ENCODE measurements at places on chromosomes 4 and X.

- DNase-seq, result no peak
These were observed 343.7 kb downstream of the MID1IP1 start for GRCh38 chrX:39144956-39145355.

- no peak for DNase-seq
These were observed 685 bp upstream of the TNIP2 start for GRCh38 chr4:2756691-2757350.

- no peak for DNase-seq
These were observed 72.2 kb upstream of the ATP6AP2 start for GRCh38 chrX:40508560-40508959.

DNA sequence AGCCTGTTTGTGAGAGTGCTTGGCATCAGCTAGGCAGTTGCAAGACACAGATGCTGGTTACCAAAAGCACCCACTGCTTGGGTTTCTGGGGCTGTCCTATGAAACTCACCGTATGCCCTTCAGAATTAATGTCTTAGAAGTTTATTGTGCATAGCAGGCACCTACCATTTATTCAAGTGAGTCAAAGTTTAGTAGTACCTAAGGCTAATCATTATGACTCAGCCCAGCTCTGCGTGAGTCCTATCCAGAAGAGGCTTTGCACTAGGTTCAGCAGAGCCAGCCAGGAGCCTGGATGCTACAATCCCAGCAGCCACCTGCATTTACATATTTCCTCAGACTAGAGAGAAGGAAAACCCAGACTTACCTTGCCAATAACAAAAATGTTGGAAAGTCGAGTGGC lies 4.2 kb downstream of the RPS4X start:
- no peak for DNase-seq

DNA sequence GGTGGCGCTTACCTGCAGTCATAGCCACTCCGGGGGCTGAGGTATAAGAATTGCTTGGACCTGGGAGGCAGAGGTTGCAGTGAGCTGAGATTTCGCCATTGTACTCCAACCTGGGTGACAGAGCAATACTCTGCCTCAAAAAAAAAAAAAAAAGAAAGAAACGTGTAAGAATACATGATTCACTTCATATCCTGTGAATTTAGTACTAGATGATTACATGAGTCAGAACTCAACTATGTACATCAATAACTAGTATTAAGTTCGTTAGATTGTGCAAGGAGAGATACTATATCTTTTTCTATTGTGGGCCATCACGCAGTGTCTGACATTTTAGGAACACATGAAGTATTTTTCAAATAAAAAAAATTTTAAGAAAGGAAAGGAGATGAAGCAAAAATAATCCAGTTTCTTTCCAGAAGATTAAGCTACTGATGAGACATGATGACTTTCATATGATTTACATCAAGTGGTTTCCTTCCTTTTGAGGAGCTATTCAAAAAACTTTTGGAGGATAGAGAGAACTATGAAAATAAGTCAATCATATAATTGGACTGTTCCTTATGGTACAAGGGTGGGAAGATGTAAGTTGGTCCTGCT lies 64.7 kb upstream of the EXOC1L start:
- no peak for DNase-seq

DNA sequence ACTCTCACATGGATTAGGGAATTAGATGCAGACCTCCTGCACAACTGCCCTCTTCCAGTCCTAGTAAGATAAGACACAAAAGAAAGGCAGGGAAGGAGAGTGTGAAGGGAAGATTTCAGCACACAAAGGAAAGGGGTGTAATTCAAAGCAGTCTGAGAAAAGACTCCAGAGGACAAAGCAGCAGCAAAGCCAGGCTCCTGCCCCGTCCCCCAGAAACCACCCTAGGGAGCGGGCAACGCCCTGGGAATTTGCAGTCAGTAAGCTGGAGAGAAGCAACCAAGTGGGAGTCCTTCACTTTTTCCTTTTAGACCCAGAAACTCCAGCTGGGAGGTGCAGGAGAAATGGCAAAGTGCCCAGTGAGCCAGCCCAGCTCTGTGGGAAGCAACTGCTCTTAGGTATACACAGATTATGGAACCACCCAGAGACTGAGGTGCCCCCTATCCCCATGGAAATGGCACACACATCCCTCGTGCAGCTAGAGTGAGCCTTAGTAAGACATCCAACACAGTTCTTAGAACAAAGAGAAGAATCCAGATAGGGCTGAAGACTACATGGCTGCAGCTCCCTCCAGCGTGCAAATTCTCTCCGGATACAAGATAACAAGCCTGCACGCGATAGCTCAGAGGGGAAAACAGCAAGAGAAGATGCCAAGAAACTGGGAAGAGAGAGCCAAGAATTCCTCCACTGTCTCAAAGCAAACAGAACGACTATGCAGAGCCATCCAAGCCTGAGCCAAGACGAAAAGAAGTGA lies 26.5 kb upstream of the IRAK1 start:
- no peak for DNase-seq

DNA sequence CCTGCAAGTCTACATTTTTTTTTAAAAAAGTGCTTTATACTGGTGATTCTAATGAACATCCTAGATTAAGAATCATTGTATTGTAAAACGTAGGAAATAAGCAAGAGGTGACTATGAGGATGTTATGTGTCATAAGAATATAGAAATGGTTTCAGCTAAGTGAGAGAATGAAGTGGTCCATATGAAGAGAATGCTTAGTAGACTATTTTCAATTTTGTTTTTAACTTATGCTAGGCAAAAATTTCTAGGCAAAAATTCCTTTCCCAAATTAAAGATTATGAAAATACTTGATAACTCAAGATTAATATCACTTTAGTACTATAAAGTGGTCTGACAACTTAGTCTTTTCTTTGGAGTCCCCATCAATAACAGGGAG lies 825 bp downstream of the DYNLT3 start:
- DNase-seq, result no peak

DNA sequence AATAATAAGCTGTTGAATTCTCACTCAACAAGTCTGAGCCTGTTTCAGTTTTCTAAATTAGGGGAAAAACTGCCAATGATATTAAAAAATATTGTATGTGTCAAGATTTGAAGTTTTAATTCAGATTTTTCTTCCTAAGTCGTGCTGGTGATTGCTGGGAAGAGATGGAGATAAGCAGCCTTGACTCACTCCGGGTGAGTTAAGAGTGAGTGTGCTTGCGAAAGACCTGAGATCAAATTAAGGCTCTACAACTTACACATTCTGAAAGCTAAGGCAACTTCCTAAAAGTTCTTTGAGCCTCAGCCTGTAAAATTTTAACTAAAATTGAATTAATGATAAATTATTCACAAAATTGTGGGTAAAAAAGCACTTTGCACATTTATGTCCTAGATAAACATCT lies 1441.2 kb downstream of the PCDH7 start:
- DNase-seq, result no peak

- DNase-seq, result no peak
These were observed 1675.5 kb downstream of the STIM2 start for GRCh38 chr4:28536124-28536523.

GRCh38 chrX:68396953-68397352 lies 36.3 kb downstream of the OPHN1 start:
- no peak for DNase-seq

GRCh38 chr4:153341575-153342090 lies 2.9 kb upstream of the MND1 start:
- DNase-seq, result no peak

DNA sequence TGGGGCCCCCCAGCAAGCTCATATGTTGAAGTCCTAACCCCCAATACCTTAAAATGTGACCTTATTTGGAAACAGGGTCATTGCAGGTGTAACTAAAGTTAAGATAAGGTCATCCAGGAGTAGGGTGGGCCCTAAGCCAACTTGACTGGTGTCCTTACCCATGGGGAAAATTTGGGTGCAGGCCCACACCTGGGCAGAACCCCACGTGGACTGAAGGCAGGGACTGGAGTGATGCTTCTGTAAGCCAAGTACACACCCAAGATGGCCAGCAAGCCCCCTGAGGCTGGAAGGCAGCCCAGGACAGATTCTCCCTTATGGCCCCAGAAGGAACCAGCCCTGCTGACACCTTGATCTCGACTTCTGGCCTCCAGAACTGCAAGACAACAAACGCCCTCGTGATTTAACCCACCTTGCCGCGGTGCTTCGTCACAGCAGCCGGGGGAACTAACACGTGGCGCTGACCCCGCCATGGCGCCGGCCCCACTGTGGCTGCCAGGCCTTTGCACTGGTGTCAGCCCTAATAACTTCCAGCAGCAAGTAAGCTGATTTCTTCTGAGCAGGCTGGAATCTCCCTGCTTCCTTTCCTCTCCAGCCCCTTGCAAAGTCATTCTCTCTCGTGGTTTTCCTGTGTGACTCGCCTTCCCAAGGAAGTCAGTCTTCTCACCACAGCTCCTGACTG lies 23.2 kb upstream of the MXD4 start:
- DNase-seq, result no peak

GRCh38 chrX:131812847-131813825 lies 210.0 kb upstream of the STK26 start:
- DNase-seq, result peak; percentile 50

DNA sequence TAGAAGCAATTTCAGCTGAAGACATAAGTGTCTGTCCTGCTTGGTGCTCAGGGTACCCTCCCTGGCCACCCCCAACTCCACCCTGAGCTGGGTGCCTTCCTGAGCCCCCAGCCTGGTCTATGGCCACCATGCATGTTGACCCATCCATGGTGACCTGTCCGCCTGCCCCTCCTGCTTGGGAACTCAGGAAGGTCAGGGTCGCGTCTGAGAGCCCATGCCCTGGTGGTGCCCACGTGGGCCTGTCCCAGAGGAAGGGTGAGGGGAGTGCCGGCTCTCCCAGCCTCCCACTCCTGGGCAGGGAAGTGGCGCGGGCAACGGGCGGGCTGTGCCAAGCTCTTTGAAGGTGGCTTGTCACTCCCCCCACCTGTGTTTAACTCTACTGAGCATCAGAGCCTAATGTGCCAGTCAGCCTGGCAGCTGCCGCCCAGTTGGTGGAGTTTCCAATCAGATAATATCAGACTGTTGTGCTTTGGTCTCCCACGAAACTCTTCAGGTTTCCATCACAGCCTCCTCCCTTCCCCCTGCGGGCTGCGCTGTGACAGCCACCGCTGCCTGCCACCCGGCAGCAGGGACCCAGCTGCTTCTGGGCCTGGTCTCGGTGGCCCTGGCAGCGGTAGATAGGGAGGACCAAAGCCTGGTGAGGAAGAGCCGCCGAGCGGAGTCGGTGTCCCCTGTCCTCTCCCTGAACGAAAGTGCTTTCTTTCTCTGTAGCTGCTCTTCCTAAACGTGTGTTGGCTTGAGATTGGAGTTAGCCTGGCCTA lies 4.8 kb downstream of the SH3BP2 start:
- DNase-seq, result no peak

DNA sequence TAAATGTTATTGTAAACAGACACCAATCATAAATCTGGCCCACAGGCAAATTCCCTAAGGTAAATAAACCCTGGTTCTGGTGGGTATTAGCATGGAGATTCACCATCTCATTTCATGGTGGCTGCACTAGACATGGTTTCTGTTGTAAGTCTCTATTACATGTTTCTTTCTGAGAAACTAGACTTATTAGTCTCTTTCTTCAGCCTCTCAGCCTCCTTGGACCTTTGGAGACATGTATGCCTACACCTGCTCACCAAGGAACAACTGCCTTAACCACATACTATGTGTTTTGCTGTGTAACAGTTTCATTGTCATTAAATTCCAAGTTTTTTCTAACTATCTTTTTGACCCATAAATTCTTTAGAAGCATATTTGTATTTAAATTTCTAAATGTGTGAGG lies 13.1 kb downstream of the DDIT4L start:
- no peak for DNase-seq

DNA sequence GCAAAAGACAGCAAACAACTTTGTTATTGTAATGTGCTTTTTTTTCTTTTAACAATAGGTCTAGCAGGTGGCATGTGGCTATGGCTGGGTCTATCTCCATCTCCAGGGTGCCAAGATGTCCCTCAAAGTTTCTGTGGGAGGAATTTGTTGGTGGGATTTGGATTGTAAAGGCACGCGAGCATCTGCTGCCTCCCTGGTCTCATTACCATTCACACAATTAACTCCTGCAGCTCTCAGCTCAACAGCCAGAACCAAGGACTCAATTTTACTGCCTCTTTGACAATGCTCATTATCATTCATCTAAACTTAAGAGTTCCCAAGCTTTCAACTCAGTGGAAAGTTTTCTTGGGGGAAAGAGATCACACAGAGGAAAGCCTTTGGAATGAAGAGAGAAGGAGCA lies 10.9 kb upstream of the PCDH18 start:
- DNase-seq, result no peak

- no peak for DNase-seq
These were observed 414.1 kb downstream of the ADGRL3 start for GRCh38 chr4:61614231-61614630.

GRCh38 chr4:101191302-101192098 lies 155.8 kb downstream of the PPP3CA start:
- DNase-seq, result peak; percentile 73

DNA sequence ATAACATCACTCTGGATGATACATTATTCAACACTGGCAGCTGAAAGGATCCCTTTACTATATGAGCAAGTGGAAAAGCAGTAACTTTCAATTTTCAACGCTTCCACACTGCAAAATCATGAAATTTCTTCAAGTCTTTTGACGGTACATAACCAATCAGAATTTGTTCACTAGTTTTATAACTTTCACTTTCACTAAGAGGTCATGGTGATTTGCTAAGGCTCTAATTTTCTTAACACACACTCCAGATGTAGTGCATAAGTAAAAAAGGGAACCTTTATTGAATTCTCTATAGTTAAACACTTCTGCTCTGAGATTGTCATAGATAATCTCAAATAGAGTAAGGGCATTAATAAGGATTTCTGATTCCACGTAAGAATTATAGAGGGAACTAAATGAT lies 4.1 kb downstream of the ARMCX2 start:
- DNase-seq, result no peak

DNA sequence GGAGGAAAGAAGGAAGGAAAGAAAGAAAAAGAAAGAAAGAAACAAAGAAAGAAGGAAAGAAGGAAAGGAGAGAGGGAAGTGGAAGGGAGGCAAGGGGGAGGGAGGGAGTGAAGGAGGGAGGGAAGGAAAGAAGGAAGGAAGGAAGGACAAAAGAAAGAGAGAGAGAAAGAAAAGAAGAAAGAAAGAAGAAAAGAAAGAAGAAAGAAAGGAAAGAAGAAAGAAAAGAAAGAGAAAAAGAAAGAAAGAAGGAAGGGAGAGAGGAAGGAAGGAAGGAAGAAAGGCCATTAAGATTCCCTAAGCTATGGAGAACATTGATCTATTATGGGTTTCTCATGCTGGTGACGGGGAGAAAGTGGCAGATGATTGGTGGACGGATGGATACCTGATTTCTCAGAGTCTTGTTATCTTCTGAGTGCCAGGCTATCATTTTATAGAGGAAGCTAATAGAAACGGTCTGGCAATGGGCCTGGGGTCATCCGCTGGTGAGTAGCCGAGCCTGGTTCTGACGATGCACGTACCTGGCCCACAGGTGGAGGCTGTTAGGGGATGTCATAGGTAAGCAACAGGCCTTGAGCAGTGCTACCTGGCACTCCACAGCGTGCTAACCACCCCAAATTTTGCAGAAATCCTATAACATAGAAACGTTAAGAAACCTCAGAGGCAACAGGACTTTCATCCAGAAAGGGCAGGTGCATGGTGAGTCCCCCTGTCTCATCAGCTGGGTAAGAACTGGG lies 142.9 kb downstream of the SHOX start:
- DNase-seq, result no peak

- no peak for DNase-seq
These were observed 136.4 kb upstream of the PLAC1 start for GRCh38 chrX:134794692-134795091.

- DNase-seq, result no peak
These were observed 231.9 kb upstream of the BCOR start for GRCh38 chrX:40329616-40330015.

GRCh38 chr4:822361-823175 lies 3.4 kb downstream of the CPLX1 start:
- no peak for DNase-seq

GRCh38 chr4:77432717-77433417 lies 172.8 kb upstream of the CXCL13 start:
- no peak for DNase-seq

- no peak for DNase-seq
These were observed 5.5 kb upstream of the FGF2 start for GRCh38 chr4:122821092-122821491.
